ENCODE measurements at places on chromosomes 13 and 19.

- peak; percentile 62 for DNase-seq
Observed at GRCh38 chr13:98252931-98253470, 75.9 kb upstream of the RNF113B start.

DNA sequence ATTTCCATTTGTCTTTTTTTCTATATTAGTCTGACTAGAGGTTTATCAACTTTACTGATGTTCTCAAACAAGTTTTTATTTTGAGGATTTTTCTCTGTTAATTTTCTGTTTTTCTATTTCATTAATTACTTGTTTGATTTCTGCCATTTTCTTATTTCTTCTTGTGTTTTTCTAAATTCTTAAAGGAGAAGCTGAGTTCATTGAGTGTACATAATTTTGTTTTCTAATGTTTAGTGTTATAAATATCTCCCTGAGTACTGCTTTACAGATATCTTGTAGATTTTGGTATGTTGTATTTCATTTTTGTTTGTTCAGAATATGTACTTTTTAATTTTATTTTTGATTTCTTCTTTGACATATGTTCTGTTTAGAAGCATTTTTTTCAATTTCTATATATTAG is 1404.3 kb upstream of the MIR17HG start:
- no peak for DNase-seq

GRCh38 chr13:20904908-20905307 is 2.4 kb upstream of the XPO4 start:
- DNase-seq = no peak

DNA sequence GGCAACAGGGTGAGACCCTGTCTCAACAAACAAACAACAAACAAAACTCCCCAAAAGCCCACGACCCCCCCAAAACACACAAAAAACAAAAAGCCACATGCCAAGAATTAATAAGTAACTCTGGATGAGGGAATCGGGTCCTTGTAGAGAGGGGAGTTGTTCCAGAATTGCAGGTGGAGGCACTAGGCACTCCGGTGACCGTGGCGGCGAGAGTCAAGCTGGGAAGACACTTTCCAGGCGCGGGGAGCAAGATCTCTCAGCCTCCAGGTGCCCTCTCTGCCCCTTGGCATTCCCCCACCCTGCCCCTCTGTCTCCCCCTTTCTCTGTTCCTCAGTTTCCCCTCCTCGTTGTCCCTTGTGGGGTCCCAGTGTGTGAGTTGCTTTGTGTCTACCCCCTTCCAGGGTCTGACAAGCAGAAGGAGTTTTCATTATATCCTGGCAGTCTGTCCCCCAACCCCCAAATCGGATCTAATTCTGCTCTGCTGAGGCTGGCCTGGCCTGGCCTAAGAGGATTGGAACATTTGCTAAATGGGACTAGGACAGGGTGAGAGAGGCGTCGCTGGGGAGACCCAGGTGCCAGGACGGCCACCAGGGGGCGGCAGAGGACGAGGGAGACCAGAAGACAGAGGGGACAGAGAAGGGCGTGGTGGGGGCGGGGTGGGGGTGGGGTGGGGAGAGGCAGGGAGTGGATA is 8.3 kb upstream of the CRX start:
- DNase-seq = peak; percentile 40

DNA sequence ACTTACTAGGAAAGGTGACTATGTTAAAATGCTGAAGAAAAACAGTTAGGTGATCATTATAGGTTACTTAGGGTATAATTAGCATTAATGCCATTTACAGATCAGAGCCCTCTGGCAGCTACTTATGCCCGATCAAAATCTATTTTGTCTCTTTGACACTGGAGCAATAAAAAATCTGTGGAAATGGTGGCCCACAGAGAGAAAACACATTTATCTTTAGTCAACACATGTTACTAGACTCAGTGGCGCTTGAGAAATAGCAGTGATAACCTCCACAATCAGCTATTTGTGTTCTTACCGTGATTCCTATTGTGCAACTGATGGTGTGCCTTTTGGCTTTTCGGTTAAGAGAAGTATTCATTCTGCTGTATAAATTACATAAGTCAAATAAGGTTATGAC is 1519.6 kb downstream of the PCDH9 start:
- no peak for DNase-seq

- DNase-seq = no peak
Observed at GRCh38 chr13:109208522-109208921, 577.9 kb downstream of the IRS2 start.

- no peak for DNase-seq
Observed at GRCh38 chr13:50071379-50071778, 56.1 kb downstream of the KCNRG start.

GRCh38 chr13:55155046-55155445 is 1985.7 kb upstream of the PRR20A start:
- no peak for DNase-seq

DNA sequence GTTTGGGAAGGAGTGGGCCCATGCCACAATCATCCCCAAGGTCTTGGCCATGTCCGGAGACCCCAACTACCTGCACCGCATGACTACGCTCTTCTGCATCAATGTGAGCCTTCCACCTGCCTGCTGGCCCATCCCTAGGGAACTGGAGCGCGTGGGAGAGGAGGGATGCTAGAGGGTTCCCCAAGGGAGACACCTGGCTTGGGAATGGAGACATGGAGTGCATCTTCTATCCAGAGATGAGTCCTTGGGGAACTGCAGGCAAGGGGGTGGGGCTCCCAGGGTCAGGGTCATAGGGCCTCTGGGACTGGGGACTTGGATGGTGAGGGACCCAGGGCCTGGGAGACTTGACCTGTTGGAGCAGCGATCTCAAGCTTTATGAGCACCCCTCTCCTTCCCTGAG is 31.2 kb downstream of the PPP2R1A start:
- DNase-seq = no peak

- DNase-seq = no peak
Observed at GRCh38 chr19:57803594-57804325, 11.0 kb downstream of the ZNF552 start.

DNA sequence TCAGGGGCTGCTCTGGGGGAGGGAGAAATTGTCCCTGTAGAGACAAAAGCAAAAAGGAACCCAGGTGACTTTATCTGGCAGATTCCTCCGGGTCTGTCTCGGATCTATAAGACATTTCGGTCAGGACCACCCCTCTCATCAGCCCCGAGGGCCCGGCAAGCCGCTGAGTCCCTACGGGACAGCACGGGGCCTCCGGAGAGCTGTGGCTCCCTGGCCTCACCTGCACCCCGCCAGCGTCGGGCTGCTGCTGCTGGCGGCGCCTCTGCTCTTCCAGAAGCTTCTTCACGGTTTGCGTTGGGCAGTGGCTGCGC is 1.9 kb downstream of the NFKBID start:
- DNase-seq = no peak

- DNase-seq = no peak
Observed at GRCh38 chr19:46294494-46294893, 2.3 kb upstream of the HIF3A start.

DNA sequence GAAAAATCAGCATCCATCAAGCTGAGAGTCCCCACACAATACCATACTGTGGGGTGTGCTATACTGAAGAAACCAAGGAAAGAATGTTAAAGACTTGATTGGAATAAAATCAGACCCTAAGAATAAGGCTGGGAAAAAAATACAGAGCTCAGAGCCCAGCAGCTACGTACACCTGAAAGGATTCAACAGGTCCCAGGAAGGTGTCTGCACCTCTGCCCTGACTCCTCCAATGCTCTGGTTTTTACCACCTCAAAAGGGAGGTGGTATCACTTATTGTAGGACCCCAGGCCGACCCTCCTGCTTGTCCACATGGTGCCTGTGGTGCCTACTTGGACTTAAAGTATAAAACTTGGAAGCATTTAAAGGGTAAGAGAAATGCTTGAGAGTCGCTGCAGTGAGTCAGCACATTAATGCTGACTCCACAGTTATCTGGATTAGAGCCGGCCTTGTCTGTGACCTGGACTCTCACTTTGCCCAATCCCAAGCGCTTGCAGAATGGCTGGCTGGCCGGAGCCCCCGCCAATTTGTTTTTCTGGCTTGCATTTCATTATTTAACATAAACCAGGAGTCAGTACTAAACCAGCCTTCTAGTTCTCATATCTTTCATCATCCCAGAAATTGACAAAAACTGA is 110.1 kb downstream of the FGF14 start:
- no peak for DNase-seq

DNA sequence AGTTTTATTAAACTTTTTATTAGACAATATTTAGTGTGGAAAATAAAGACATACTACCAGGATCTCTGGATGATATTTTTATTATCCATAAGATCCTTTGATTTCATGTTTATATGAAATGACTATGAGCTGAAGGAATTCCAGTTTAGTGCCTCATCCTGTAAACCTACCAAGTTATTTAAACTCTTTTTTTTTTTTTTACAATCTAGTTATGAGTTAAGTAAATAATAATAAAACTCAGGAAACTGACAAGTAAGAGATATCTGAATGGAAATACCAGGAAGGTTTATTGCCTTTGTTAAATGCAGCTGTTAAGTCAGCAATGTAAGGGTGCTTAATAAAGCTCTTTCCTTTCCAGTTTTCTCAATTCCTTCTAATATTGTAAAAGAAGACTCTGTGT is 53.9 kb downstream of the RXFP2 start:
- DNase-seq = no peak

DNA sequence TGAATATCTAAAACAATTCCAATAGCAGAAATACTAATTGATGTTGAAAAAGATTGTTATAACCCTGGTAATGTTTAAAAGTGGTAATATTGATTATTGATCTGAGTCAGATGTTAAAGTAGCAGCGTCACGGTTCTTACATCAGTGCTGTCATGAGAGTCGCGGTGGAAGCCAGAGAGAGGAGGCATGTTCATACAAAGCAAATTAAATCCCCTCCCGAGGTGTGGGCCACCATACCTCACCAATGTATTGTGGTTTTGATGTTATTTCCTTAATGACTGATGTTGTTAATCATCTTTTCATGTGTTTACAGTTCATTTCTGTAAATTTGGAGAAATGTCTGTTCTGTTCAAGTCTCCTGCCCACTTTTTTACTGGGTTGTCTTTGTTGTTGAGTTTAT is 11.2 kb downstream of the ZNF317 start:
- DNase-seq = no peak

All from COLO829 (cell line).